Common myeloid progenitor, CD34-positive (primary cell): ENCODE measurements at places on chromosomes 4 and X.

- DNase-seq, result no peak
These were observed 108.2 kb upstream of the MAGEE2 start for GRCh38 chrX:75893281-75893680.

DNA sequence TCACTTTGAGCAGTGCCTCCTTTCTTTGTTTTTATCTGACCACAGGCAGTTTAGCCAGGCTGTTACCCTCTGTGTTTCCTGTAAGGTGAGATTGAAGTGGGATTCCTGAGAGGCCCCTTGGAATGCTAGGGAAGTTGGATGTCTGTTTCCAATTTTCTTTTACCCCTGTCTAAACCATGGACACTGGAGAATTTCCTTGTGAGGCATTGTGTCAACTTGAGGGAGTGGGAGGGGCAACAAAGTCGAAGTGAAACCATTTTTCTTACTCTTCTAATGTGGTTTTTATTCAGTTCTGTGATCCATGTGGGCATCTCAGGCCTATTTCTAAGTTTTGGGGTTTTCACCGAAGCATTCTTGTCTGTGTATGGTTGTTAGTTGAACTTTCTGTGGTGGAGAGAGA lies 296.1 kb upstream of the UGT8 start:
- DNase-seq, result no peak

- no peak for DNase-seq
These were observed 57.0 kb downstream of the DHX15 start for GRCh38 chr4:24527371-24527770.

GRCh38 chrX:115021121-115021520 lies 3.7 kb upstream of the IL13RA2 start:
- no peak for DNase-seq

DNA sequence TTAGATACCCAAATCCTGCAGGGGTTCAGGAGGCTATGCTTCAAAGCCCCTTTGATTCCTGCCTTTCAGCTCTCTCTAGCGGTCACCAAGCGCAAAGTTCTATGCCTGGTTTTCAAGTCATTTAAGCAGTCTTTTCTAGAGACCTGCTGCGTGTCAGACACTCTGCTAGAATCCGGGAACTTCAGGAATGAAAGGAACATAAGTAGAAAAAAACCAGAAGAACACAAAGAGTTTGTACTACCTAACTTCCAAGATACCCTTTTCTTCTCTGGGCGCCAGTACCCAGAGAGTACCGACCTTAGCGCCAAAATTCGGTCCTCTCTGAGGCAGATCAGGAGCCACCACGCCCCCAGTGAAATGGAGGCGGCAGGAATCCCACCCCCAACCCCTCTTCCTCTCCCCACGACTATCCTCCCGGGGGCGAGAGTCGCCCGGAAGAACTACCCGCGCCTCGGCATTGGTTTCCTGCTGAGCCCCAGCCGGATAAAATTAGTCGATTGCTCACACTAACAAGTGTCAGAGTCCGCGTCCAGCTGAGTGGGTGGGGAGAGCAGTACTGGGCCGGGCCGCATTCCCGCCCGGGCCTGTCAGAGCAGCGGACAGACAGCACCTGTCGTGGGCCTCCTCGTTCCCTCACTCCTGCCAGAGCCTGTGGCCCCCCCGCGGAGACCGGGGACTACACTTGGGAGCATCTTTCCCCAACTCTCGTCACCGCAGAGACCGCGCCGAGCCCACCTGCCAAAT lies 78.8 kb downstream of the RLIM start:
- peak; percentile 42 for DNase-seq

DNA sequence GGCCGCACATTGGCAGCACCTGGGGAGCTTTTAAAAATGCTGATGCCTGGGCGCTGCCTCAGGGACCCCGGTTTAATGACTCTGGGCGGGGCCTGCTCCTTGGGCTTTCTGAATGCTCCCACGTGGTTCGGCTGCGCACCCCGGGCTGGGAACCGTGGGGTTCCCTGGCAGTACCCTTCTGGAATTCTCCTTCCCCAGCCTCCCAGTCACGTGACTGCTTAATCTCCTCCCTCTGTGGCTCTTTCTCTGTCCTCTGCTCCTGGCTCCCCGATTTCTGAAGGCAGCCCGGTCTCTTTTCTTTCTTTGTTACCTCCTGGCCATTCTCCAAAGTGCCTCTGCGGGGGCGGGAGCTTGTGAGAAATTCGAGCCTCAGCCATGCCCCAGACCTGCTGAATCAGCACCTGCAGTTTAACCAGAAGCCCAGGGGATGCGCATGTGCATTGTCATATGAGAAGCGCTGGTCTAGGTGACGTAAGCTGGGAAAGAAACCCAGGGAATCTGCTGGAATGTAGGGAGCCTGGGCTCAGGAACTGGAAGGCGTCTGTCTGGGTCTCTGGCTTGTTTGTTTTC lies 16.6 kb downstream of the CLCN4 start:
- DNase-seq, result no peak

DNA sequence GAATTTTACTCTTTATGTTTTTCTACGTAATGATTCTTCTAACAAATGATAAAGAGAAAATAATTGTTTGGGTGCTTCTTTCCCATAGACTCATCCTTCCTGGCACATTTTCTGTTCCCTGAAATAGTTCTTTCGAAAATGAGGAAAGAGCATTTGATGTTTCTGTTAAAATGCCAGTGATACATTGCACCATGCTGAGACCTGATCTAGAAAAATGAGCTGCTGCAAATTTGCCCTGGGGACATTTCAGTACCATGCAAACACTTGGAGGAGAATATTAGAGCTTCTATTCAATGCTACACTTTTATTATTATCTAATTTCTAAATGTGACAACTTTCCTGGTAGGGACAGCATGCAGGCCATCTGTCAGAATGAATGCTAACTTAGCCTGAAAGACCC lies 83.3 kb downstream of the C4orf33 start:
- DNase-seq, result no peak

- no peak for DNase-seq
These were observed 125.5 kb upstream of the ARMCX2 start for GRCh38 chrX:101785142-101785541.

DNA sequence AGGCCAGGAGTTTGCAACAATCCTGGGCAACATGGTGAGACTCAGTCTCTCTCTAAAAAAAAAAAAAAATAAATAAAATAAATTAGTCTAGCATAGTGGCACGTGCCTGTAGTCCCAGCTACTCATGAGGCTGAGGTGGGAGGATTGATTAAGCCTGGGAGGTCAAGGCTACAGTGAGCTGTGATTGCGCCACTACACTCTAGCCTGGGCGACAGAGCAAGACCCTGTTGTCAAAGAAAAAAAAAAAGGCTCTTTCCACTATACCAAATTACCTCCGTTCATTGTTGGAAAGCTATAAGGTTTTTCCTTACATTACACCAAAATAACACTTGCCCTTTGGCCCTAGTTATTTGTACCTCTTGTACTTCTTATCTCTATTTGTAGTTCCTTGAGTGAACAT lies 9.9 kb upstream of the PRSS48 start:
- no peak for DNase-seq

DNA sequence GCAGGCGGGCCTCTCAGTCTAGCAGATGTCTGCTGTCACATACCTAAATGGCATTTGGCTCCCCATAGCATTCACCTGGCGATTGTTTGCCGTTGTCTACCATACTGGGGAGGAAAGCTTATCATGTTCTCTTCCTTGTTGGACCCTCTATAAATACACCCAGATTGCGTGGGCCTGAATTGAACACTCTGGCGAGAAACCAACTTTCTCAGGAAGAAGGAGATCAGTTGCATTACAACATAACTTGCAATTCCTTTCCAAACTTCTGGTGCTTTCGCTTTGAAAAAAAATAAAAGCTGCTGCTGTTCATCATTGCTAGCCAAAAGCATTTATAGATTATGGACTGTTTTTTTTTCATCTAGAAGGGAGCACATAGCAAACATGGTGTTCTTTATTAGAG lies 230.0 kb upstream of the GPC4 start:
- no peak for DNase-seq

DNA sequence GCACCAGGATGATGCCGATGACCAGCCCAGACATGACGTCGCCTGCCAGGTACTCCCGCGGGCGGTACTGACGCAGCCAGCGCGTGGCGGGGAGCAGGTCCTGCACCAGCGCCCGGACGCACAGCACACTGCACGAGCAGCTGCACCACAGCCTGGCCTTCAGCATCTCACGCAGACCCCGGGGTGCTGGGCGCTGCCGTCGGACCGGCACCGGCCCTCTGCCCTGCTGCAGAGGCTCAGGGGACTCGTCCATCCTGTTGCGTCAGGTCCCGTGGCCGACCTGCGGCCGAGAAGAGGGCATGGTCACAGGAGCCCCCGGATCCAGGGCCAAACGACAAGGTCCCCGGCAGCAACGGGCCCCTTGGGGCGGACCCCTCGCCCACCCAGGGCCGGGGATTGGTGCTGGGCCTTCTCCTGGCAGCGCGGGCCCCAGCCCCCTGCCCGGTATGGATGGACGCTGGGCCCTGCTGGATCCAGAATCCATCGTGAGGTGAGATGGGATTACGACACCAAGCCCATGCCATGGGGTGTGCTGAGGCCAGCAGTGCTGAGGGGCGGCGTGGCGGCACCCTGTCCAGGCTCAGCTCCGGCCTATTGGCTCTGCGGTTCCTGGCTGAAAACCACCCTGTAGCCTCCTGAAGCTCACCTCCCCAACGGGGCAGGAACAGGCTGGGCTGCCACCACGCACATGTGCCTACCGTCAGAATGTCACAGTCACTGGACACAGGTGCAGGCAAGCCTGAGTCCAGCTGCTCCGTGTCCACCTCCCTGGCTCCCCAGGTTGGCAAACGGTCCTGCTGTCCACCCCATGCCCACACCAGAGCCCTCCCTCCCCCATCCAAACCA lies 1.5 kb downstream of the SLC26A1 start:
- no peak for DNase-seq

- DNase-seq, result no peak
These were observed 142.2 kb downstream of the SOWAHB start for GRCh38 chr4:76755756-76756155.

DNA sequence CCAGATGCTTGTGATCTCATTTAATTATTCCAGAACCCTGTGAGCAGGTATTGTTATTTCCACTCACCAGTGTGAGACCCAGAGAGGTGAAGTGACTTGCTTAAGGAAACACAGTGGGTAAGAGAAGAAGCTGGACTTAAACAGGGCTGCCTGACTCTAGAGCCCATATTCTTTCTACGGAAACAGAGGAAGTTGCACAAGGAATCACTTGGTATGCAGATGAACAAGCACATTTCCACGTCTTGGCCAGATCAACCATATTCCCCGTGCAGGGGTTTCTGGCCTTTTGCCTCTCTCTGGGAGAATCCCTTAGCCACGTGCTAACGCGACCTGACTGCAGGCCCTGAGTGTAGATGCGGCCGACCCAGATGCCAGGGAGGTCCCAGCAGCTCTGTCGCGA lies 195.5 kb upstream of the ATP6AP2 start:
- no peak for DNase-seq

DNA sequence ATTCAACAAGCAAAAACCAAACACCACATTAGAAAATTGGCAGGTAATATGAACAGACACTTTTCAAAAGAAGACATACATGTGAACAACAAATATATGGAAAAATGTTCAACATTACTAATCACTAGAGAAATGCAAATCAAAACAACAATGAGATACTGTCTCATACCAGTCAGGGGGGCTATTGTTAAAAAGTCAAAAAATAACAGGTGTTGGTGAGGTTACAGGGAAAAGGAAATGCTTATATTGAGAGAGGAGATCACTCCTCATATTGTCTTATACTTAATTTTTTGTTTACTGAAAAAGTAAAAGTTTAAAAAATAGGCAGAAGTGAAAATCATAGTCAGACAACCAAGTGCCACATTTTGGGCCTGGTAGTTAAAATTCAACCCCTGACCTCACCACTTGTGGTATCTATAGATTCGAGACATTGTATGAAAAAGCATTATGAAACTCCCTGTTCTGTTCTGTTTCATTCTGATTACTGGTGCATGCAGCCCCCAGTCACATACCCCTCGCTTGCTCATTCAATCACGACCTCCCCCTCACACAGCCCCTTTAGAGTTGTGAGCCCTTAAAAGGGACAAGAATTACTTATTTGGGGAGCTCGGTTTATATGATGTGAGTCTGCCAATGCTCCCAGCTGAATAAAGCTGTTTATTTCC lies 153.7 kb upstream of the FGF16 start:
- DNase-seq, result no peak

DNA sequence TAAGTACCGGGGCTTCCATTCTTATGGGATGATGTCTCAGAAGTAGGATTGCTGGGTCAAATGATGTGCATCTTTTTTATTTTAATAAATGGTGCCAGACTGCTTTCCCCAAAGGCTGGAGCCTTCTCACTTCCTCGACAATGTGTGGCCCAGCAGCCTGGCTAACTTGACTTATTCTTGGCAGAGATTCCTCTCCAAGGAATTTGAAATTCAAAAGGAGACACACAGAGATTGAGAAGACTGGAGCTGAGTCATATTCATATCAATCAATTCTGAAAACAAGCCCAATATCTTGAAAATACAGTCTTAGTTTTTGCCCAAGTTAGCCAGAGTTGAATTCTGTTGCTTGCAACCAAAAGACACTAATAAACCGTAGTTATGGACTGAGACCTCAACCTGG lies 10.8 kb upstream of the PJA1 start:
- DNase-seq, result no peak

- DNase-seq, result no peak
These were observed 21.2 kb downstream of the AADAT start for GRCh38 chr4:170068438-170069128.

DNA sequence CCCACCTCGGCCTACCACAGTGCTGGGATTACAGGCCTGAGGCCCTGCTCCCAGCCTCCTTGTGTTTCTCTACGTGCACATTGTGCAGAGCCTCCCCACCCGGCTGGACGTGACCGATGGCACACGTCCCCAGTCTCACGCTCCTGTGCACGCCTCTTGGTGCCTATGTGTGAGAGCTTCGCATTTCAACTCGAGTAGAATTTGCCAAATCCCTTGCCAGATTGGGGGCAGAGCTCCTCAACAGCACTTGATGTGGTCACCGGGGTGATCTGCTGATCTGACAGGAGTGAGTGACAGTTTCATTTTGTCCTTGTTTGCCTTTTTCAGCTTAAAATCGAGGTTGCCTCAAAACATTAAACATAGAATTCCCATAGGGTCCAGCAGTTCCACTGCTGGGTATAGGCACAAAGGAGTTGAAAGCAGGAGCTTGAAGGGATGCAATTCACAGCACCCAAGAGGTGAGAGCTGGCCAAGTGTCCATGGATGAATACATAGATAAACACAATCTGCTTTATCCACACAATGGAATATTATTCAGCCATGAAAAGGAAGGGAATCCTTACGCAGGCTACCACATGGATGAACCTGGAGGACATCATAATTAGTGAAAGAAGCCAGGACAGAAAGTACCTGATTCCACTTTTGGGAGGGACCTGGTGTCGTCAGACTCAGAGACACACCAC lies 17.6 kb downstream of the TMEM187 start:
- DNase-seq, result no peak

DNA sequence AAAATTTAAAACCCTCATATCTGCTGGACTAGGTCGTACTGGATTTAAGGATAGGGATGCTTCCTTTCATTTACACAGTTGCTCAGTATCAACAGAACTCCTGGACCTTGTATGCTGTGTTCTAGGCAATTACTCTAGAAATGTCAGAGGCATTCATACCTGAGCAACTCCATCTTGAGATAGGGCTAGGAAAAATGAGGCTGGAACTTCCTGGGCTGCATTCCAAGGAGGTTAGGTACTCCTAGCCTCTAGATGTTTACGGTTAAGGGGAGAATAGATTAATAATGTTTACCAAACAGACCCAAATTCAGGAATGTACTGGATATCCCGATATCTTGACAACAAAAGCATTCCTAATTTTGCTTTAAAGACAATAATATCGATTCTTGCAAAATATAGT lies 84.7 kb upstream of the NLGN4X start:
- no peak for DNase-seq

GRCh38 chr4:60201052-60201673 lies 999.0 kb upstream of the ADGRL3 start:
- peak; percentile 60 for DNase-seq

GRCh38 chr4:98482503-98482846 lies 175.9 kb downstream of the TSPAN5 start:
- no peak for DNase-seq
